Left cardiac atrium (tissue), 4 donors: ENCODE measurements at places on chromosomes 7 and 10.

DNA sequence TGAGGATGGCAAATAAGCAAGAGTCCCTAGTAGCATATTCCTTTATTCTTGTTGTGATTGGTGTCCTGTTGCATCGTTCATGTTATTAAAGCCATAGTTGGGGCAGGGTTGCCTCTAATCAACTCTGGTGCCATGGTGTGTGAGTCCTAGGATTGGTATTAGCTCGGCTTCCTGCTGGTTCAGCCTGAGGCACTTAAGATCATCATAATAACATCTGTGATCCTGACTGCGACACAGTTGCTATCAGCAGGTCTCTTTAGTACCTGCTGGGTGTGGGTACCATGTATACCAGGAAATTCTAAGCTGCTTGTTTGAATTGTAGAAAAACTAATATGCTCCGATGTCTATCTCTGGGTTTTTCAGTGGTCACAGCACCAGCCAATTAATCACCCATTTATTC lies 1.6 kb downstream of the WEE2 start:
- DNase-seq: no peak

- DNase-seq: no peak
These were observed 41.4 kb upstream of the GHITM start for GRCh38 chr10:84097787-84098353.

GRCh38 chr7:1024876-1025742 lies 19.2 kb upstream of the GPR146 start:
- no peak for DNase-seq

DNA sequence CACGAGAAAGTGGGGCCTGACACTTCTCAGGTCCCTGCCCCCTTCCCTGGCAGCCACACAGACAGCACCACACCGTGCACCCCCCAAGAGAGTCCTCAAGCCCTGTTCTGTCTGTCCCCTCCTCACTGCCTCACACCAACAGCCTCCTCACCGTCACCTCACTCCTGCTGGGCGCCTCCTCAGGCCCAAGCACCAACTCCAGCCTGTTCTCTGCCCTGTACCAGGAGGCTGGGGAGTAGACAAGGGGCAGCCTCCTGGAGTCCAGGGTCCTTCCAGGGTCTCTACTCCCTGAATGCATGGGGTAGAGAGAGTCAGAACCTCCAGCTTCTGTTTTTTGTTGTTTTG lies 26.9 kb upstream of the ELN start:
- DNase-seq: no peak

GRCh38 chr7:46932306-46932675 lies 649.6 kb downstream of the TNS3 start:
- DNase-seq: no peak

- DNase-seq: no peak
These were observed 4.6 kb downstream of the LANCL2 start for GRCh38 chr7:55369427-55370400.

- no peak for DNase-seq
These were observed 193.7 kb downstream of the RNLS start for GRCh38 chr10:88389456-88389855.

DNA sequence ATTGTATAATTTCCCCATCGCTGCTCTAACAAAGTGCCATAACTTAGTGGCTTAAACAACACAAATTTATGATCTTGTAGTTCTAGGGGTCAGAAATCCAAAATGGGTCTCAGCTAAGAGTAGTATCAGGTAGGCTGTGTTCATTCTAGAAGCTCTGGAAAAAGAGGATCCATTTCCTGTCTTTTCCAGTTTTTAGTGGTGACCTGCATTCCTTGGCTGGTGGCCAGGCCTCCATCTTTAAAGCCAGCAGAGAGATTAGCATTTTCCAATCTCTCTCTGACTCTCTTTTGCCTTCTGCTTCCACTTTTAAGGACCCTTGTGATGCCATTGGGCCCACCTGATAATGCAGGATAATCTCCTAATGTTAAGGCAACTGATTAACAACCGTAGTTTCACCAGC lies 41.0 kb upstream of the C10orf120 start:
- DNase-seq: no peak

- no peak for DNase-seq
These were observed 1.2 kb downstream of the PTEN start for GRCh38 chr10:87864496-87865059.

- DNase-seq: no peak
These were observed 7.4 kb downstream of the ADCYAP1R1 start for GRCh38 chr7:31059551-31059950.

DNA sequence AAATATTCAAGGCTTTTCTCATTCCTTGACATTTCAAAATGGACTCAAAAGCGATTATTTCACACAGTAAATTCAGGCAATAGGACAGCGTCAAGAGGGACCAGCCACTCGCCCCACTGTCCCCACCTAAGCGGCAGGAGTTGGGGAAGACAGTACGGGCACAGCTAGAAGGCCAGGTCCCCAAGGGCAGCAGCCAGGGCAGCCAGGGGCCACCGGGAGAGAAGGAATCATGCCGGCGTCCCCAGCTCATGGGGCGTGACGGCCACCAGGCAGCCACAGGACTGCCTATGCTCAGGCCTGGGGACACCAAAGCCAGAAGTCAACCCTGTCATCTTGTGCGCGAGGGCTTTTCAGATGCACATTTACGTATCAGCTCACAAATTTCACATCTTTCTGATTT lies 225.7 kb upstream of the PPP2R2D start:
- DNase-seq: no peak

DNA sequence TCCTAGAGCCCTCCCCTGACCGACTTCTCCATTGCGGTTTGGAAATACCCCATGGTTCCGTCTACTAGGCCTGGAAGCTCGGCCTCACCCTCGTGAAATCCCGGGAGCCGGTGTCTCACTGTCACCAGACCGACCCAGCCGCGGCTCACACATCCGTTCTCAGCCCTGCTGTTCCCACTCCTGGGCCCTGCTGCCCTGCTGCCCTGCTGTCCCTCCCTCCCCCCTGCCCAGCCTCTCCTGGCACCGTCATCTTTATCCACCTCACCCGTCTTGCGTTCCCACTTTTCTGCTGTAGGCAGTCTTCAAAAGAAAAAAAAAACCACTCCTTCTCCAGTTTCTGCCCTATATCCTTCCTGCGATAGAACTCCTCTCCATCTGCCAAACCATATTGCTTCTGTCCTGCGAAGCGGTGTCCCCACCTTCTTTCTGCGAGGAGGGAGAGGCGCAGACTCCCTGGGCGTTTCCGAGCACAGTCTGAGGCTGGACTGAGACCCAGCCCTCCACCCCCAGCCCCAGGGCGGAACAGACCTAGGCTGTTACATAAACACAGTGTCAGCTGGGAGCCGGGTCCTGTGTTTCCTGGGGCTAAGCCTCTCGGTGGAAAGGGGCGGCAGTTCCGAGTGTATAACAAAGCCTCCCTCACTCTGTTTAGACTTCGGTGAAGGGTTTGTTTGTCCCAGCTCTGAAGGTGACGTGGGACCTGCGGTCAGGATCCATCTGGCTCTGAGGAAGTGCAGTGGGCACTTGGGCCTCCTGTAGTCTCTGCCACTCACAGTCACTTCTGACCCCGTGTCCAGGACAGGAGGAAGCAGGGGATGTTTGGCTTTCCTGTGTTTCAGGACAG lies 2.8 kb downstream of the AGAP3 start:
- peak; percentile 85 for DNase-seq

DNA sequence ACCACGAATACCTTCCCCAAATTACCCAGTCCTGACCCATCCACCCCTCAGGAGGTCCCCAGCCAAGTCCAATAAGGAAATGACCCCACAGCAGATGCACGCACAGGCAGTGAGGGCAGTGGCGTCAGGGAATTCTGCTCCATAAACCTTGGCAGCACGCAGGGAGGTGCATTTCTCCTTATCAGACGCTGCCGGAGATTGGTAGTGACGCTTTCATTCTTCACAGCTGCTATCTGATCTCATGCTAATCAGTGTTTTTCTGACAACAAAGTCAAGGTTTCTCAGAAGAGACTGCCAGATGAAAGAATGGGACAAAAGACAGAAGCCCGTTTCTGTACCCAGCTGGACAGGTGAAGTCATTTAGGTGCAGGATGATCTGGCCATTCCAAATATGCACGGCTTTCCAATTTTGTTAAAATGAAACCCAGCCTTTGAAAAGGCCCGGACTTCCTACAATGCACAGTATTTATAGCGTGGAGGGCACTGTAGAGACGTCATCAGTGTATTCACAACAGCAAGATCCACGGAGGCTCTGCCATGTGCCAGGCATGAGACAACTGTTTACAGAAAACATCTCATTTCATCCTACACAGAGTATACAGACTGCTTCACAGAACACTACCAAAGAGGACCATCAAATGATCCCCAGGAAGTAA lies 35.3 kb downstream of the DIP2C start:
- DNase-seq: no peak

DNA sequence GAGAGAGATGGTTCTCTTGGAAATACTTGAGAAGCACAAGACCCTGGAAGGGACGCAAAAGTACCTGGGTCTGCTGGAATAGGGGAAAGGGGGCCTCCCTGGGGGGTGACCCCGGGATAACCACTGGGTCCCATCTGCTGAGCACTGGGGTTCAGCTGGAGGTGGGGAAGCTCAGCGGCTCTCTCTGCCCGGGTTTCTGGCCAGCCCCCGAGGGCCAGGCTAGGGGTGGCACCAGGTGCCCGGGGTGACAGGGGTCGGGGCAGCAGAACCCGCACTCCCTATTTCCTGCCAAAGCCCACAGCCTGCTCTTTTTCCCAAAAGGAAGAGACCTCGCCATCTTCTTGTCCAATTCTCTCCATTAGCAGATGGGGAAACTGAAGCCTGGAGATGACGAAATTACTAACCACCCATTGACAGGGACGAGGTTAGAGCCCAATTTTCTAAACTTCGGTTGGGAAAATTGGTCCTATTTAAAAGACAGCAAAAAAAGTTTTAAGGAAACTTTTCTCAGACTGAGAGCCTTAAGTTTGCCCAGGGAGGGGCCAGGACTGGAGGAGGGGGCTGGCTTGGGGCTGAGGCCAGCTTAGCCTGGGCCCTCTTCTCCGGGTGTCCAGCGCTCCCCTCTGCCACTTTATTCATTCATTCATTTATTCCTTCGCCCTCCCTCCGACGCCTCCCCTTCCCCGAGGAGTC lies 17.8 kb upstream of the GATA3 start:
- DNase-seq: no peak

DNA sequence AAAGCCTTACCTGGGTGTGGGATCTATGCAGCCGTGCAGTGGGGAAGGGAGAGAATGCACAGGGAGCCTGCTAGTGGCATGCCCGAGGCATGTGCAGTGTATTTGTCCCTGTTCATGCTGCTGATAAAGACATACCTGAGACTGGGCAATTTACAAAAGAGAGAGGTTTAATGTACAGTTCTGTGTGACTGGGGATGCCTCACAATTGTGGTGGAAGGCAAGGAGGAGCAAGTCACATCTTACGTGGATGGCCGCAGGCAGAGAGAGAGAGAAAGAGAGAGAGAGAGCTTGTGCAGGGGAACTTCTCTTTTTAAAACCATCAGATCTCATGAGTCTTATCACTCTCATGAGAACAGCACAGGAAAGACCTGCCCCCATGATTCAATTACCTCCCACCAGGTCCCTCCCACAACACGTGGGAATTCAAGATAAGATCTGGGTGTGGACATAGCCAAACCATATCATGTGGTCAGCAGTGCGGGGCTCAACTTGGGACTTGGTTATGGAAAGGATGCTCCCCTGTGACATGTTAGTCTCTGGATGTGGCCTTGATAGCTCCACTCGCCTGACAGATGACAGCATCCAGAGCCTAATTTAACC lies 128.9 kb downstream of the DOCK1 start:
- no peak for DNase-seq

- DNase-seq: no peak
These were observed 144.5 kb downstream of the LRMDA start for GRCh38 chr10:75575940-75576339.

- no peak for DNase-seq
These were observed 49.6 kb downstream of the TES start for GRCh38 chr7:116259871-116260440.

GRCh38 chr7:2553108-2553507 lies 2.2 kb downstream of the BRAT1 start:
- DNase-seq: no peak

- DNase-seq: no peak
These were observed 958.2 kb upstream of the AUTS2 start for GRCh38 chr7:68640103-68640502.

DNA sequence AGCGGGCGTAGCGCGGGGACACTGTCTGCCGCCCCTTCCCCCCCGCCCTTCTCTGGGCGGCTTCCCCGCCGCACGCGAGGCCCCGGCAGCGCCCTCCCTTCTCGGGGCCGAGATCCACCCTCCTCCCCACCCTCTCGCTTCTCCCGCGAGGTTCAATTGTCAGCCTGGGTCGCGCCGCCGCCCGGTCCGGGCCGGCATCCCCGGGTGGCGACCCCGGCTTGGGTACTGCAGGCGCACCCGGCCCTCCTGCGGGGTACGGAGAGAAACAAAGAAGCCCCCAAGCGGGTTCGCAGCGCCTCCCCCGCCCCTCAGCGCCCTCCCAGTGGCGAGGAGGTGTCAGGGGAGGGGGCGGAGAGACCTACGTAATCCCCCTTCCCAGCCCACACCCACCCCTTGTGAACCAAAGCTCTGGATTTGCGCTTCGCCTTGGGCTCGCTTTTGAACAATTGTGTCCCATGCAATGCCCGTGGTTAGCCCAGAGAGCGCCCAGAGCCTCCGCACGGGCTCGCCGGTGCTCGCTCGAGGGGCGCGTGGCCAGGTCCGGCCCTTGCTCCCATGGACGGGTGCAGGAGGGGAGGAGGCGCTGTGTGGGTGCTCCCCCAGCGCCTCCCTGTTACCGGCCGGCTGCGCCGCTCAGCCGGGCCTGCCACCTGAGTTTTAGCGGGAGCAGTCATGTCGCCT lies 634 bp downstream of the HECW1 start:
- peak; percentile 34 for DNase-seq

GRCh38 chr10:114561008-114561523 lies 97.0 kb downstream of the ABLIM1 start:
- DNase-seq: no peak

- no peak for DNase-seq
These were observed 14.3 kb downstream of the AQP1 start for GRCh38 chr7:30925913-30926312.

DNA sequence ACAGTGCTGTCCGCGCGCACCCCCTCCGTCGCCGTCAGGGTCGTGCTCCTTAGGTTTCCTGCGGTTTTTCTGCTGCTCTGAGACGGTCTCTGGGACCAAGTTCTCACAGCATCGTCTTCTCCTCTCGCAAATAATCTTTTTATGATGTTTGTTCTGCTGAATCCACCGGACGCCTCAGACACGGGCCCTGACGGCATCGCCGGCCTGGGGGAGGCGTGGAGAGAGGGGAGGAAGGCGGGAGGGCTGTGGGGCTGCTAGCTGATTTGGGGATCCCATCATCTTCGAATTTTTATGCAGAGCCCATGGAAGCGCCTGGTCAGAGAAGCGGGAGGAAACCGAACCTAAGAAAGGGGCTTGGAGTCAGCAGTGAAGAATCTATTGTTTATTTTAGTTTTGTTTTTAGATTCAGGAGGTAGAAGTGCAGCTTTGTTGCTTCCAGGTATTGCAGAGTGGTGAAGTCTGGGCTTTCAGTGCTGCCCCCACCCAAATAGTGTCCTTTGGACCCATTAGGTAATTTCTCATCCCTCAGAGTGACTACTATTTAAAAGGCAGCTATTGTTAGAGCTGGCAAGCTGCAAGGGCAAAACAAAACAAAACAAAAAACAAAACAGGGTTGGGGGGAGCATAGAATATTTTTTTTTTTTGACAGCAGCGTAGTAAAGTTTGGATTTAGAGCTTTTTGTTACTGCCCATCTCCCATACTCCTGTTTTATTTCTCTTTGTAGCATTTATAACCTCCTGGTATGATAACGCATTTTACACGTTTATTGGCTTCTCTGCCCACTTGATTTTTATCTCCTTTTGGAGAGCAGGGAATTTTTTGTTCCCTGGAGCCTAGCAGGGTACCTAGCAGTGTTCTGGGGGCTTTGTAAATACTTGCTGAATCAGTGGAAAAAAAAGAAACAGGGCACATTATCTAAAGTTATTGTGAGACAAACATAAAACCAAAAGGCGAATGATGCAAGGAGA lies 92.6 kb downstream of the SPAG6 start:
- no peak for DNase-seq

- DNase-seq: no peak
These were observed 350.9 kb downstream of the TNS3 start for GRCh38 chr7:47231032-47231431.
